ENCODE measurements at places on chromosomes 11 and 22.

DNA sequence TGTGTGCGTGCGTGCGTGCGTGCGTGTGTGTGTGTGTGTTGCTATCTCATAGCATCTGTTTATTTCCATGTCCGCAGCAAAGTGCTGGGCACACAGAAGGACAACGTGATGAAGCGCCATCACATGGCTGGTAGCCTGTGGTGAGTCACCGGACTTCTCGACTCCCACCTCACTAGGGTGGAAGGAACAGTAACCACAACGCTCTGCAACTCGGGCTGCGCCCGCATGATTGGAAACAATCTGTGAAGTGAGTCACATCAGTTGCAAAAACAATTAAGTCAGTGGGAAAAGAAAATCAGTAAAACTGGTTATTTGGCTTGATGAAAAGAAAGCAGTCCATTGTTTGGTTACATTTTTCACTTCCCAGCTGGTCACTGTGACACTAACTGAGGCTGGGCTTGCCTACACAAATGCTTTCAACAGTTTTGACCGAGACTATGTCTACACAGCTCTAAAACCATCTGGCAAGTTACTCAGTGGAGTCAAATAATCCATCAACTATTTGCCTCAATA, 437.3 kb upstream of the CADM1 start:
- DNase-seq = peak; percentile 69

DNA sequence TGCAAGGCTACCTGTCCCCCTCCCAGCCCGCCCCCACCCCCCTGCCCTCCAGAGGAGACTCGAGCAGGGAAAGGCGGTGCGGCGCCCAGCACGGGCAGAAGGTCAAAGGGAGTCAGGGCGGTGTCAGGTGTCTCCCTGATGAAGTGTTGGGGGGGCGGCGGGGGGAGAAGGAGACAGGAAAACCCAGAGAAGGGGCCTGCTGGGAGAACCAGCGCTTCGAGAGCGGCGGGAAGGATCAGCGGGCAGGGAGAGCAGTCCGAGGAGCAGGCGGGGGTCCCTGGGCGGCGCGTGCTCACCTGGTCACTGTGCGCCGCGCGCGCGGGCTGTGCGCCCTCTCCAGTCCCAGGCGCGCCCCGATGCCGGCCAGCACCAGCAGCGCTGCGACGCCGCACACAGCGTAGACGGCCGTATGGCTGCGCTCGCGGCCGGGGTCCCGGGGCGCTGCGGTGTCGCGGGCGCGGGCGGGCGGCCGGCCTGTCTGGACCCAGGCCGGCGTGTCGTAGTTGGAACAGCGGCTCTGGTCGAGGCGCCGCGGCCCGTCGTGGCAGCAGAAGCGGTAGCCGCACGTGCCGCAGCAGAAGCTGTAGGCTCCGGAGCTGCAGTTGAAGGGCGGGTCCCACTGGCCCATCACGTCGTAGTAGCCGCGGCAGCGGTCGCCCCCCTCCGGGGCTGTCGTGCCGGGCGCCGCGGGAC, 886 bp downstream of the SHISA8 start:
- no peak for DNase-seq

GRCh38 chr22:32515084-32515483, 40.5 kb downstream of the FBXO7 start:
- no peak for DNase-seq

GRCh38 chr11:83723999-83724398, 437.8 kb upstream of the CCDC90B start:
- no peak for DNase-seq

GRCh38 chr11:130449310-130449990, 1.0 kb downstream of the ADAMTS15 start:
- no peak for DNase-seq

GRCh38 chr11:77035580-77035979, 1.4 kb downstream of the B3GNT6 start:
- DNase-seq = no peak

- DNase-seq = no peak
Measured at GRCh38 chr11:122030286-122030685, 85.7 kb downstream of the BLID start.

DNA sequence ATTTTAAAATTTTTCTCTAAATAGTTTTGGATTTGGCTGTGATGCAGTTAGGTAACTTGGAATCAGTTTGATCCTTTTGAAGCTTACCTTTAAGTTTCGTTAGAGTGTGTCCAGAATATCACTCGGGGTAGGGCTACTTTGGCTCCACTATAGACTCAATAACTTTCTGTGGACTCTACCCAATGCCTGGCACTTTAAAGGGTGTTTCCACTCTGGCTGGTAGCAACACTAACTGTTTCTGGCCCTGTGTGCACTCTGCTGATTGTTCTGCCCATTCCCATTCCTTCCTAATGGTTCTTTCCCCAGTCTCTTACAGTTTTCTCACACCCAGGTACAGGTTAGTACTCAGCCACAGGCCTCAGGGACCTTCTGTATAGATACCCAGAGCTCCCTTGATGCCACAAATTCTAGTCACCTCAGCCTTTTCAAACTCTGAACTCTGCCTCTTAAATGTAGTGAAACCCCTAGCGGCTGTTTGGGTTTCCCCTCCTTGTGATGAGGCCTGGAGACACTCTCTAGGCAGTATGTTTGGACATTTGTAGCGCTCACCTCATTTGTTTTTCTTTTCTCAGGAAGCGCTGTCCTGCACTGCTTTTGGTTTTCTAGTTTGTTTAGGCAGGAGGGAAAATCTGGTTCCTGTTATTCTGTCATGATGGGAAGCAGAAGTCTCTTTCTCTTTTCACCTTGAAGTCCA, 16.8 kb downstream of the CUL5 start:
- no peak for DNase-seq

DNA sequence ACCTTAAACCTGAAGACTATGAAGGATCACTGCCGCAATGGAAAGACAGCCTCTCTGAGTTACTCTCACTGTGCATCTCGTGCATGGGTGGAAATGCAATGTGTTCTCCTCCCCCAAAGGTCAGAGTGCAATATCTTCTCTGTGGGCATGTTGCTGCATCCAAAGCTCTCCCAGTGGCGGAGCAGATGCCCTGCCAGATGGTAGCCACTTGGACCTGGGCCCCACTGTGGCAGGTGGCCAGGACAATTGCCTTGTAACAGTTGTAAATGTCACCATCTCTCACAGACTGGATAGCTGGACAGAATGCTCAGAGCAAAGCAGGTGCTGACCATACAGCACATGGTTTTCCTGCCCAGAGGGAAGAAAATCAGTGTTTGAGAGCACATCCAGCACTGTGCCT, 542.0 kb downstream of the FAM181B start:
- DNase-seq = peak; percentile 7

GRCh38 chr11:69491071-69492031, 9.9 kb downstream of the LINC01488 start:
- DNase-seq = no peak

DNA sequence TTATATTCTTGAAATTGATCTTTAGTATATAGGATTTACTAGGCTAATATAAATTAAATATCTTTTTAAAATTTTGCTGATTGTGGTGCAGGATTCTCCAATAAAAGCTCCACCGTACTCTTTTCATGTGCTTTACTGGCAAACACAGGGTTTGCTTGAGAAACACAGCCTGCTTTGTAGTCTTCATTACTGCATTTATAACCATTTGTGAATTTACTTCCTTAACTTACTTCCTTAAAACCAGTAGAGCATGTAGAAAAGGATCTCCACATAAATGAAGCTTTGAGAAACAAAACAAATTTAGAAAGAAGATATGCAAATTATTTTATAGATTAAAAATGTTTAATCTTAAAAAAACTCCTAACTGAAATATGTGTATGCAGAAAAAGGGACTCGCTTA, 28.8 kb downstream of the SWAP70 start:
- DNase-seq = no peak

- DNase-seq = no peak
Measured at GRCh38 chr22:30216710-30217109, 29.8 kb downstream of the LIF start.

- no peak for DNase-seq
Measured at GRCh38 chr22:17387356-17387755, 18.1 kb downstream of the CECR2 start.

DNA sequence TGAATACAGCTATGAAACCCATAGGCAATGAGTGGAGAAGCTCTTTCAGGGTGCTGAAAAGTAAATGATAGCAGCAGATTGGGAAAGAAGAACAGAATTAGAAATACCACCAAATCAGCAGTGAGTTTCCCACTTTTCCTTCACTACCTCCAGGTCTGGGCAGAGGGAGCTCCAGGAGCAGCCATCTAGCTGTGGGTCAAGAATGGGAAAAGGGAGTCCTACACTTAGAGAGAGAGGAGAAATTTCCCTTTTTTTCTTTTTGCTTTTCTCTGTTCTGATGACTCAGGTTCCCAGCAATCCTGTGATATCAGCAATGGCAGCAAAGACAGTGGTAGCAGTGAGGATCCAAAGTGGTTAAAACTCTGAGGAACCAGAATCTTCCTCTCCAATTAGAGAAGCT, 263.9 kb downstream of the NXPE2 start:
- no peak for DNase-seq

DNA sequence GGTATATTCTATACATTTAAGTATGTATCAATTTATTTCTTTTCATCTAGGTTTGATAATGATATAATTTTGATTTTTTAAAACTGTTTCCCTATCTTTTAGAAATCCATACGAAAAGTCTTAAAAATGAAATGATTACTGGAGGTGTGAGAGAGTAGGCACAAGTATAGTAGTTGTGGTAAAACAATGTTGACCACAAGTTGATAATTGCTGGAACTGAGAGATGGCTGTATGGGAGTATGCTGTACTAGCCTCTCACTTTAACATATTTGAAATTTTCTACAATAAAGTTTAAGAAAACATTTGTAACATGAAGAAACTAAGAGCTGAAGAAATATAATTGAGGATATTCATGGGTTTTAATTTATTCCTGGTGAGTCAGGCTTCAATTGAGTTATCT, 30.0 kb downstream of the FSHB start:
- DNase-seq = no peak
